ENCODE measurements at places on chromosomes 6 and 20.
A peak's percentile ranks its signal among the peaks of the same experiment; 100 is the strongest.

DNA sequence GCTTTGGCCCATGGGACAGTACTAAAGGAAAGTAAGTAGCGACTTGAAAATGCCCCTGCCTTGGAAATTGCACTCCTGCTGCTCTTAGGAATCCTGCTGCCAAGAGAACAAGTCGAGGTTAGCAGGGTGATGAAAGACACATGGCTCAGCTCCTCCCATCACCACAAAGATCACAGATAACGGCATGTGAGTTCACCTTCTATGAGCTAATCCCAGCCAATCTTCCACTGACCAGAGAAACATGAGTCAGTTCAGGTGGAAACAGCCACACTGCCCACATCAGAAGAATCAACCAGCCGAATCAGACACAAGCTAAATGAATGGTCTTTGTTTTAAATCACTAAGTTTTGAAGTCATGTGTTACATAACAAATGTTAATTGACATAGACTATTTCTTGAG lies 106.3 kb downstream of the PRKN start:
- peak; percentile 26 for DNase-seq

DNA sequence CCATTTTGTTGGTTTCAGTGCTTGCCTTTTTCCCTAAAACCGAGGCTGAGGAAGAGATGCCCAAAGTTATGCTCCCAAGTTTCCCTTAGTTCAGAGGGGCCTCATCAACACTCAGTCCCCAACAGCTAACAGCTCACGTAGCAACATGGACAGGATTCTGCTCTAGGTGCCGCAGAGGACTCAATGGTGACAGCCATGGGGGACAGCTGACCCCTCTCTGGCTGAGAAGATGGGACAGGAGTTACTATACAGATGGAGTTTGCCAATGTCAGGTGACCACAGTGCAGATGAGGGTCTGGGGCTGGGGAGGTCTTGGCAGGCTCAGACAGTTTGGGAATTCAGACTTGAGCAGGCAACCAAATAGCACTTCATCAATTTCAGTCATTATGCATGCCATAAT lies 67.3 kb downstream of the NPEPL1 start:
- DNase-seq: no peak

DNA sequence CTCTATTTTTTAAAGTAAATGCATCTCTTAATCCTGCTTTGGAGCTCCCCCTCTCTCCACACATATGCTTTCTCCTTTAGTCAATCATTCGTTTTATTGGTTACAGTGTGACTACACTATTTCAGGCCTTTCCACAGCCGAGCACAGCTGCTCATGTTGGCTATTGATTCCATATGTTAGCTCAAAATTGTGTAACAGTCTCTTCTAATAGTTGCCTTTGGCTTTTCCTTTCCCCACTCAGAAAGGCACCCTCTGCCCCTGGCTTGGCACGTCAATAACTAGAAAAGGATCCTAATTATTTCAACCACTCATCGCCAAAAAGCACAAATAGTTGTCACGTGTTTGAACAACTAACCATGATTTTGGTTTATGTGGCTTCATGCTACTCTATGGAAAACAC lies 410.3 kb upstream of the SLC35B3 start:
- no peak for DNase-seq

- no peak for DNase-seq
These were observed 120.4 kb downstream of the VEGFA start for GRCh38 chr6:43890197-43891062.

DNA sequence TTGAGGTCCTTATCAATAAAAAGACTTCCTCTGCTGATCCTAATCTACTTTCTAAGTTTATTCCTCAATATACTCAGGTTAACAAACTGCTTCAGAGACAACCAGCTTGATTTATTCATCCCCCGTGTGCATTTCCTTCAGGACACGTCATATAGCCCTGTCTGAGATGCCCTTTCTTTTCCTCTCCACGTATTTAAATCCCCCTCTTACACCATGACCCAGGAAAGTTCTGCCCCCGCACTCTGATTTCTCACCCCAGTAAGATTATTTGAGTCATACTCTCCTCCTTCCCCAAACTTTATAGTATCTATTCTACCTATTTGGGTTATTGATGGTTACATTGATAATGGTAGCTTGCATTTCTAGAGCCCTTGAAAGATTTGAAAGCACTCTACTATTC lies 9.8 kb upstream of the CGA start:
- DNase-seq: no peak

All from cardiac fibroblast (primary cell).